AG08395 (cell line): ENCODE measurements at places on chromosomes 5 and 9.

GRCh38 chr5:148005788-148006520, 57.8 kb upstream of the SPINK5 start:
- no peak for DNase-seq

- DNase-seq, result peak; percentile 29
These were observed 32.8 kb downstream of the TUT7 start for GRCh38 chr9:86321373-86321772.

DNA sequence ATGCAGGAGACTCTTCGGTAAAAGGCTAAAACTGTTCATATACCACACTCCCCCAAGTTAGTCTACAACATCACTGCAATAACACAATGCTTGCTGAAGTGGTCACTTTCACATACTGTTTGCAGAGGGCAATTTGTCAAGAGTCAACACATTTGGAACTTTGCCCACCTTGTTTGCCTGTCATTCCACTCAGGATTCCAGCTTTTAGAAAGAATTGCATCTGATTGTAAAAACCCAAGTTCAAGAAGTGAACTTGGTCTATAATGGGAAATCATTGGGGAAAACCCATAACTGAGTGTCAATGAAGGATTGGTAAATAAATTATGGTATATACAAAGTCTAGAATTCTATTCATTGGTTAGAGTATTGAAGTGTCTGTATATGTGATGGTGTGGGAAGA, 120.5 kb downstream of the GADD45G start:
- no peak for DNase-seq

- DNase-seq, result peak; percentile 77
These were observed 194.1 kb downstream of the AOPEP start for GRCh38 chr9:94920420-94921091.

- DNase-seq, result no peak
These were observed 27.4 kb upstream of the SAP30L start for GRCh38 chr5:154418344-154418820.

GRCh38 chr9:34993502-34994259, 4.1 kb downstream of the DNAJB5 start:
- peak; percentile 15 for DNase-seq

DNA sequence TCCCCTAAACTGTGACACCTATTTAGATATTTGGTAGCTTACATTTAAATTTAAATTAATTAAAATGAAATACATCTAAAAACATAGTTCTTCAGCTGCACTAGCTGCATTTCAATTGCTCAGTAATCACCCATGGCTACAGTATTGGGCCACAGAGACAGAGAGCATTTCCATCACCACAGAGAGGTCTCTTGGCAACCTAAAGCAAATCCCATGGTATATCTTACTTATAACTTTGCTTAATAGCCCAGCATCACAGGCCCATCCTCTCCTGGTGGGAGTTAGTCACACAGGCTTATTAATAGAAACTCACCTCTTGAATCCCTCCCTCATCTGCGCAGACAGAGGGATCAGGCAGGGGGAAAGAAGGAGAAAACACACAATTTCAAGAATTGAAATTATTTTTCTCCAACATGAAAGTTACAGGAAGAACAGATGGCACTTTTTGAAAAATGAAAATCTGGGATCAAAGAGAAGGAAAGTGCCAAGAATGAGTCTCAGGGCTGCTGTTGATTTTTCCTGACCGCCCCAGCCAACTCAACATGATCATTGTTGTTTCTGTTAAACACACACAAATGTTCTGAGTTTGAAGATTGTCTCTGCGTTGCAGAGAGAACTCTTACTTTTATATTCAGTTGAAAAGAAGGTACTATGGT, 144.6 kb downstream of the CMYA5 start:
- DNase-seq, result no peak

GRCh38 chr5:76413746-76414145, 10.7 kb downstream of the IQGAP2 start:
- no peak for DNase-seq

GRCh38 chr9:21078702-21079101, 960 bp upstream of the IFNB1 start:
- DNase-seq, result no peak

- no peak for DNase-seq
These were observed 61.7 kb downstream of the HMCN2 start for GRCh38 chr9:130327070-130327780.

DNA sequence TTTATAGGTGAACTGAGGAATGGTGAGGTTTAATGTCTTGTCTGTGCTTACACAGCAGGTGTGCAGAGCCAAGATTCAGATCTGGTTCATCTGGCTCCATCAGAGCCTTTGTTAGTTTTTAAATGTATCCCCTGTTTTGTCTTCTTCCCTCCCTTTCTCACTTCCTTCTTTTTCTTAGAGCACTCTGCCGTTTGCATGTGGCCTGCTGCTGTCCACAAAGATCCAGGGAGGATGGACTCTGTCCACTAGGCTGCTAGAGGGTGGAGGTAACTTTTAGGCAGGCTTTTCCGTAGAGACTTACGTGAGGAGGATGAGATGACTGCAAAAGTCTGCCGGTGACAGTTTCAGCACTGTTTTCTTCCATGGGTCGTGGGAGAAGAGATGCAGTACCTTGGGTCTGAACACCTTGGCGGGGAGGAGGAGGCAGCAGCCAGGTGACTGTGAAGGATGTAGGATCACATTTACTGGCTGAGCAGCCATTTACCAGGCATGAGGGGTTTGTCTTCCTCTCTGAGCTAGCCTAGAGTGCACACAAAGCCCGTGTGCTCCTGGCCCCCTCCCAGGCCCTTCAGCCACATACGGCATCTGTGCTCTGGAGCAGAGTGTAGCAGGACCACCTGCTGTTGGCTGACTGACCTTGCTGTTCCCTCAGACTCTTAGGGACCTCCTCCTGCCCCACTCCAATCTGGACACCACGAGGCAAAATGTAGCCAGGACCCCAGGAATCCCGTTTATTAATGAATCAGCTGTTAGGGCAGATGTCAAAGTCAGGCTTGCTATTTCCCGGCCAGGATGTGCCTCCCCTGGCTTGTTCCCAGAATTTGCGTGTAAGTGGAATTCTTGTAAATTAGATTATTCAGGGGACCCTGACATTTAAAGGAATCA, 1.8 kb downstream of the NTMT1 start:
- DNase-seq, result no peak

GRCh38 chr5:130243641-130244040, 339.4 kb downstream of the CHSY3 start:
- no peak for DNase-seq

GRCh38 chr9:127968042-127968441, 12.7 kb downstream of the EEIG1 start:
- peak; percentile 36 for DNase-seq

DNA sequence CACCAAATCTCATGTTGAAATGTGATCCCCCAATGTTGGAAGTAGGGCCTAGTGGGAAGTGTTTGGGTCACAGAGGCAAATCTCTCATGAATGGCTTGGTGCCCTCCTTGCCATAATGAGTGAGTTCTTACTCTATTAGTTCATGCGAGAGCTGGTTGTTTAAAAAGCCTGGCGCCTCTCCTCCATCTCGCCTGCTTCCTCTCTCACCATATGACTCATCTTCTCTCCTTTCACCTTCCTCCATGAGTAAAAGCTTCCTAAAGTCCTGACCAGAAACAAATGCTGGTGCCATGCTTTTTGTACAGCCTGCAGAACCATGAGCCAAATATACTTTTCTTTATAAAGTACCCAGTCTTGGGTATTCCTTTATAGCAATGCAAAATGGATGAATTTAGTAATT, 20.9 kb upstream of the ARHGAP26 start:
- no peak for DNase-seq

DNA sequence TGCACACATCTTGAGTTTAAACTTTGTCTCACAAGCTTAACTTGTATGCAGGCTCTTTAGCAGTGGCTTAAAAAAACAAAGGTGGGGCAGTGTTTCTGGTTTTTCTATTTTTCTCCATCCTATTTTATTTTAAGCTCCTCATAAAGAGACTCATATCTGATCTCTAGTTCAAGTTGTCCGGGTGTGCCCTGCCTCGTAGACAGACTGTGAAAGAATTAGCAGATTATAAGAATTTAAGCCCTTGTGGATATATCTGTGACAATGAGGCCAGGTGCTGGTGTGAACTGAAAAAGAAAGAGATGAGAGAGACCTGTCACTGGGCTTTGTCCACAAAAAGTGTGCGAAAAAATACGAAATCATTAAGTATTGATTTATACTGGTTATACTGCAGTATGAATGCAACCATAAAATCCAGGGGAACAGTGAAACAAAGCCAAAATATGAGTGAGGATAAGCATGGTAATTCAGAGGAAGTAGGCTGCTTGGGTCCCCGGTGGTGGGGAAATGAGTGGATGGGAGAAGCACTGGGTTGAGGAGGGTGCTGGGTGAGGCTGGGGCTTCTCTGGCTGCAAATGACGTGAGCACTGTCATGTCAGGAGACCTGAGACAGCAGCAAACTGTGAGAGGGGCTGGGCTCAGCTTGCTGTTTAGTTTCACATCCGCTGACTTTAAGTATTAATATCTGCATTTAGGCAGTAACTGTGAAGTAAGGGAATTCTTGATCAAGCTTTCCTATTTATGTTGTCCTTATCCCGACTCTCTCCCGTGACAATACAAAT, 179.7 kb upstream of the ANKRD55 start:
- DNase-seq, result no peak

DNA sequence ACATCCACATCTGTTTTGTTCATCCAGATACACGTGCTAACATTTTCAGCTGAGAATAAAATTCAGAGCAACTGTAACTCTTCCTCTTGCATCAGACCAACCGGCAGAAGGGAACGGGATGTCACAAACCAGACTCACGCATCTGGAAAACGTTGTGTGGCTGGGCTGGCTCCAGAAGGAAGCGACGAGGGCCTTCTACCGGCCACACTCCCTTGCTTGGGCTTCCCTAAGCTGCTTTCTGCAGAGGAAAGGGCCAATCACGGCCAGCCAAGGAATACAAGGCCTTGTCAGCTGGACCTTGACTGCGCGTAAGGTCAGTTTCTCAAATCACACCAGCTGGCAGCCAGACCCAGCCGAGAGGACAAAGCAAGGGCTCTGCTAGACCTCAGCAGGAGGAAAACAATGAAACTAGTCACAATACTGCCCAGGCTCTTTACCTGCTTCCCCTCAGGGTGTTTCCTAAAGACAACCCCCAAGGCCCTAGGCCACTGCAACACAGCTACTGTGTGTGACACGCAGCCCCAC, 106.1 kb downstream of the THBS4 start:
- DNase-seq, result peak; percentile 79

GRCh38 chr5:132826424-132827082, 3.9 kb downstream of the SHROOM1 start:
- DNase-seq, result no peak

DNA sequence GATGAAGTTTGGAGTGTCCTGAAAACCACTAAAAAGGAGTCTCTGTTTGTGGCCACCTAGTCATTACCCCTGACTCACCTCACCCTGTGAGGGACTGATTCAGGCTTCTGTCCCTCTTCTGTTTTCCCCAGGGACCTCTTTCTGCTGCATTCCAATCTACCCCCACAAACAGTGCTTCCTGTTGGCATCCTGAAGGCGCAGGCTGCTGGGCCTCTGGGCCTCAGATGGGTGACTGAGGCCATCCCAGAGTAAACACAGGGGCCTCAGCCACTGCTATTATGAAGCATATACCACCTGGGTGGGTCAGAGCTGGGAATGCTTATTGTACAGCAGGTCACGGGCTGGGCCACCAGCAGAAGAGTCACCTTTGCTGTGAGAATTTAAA, 20.0 kb downstream of the MORN5 start:
- peak; percentile 52 for DNase-seq

DNA sequence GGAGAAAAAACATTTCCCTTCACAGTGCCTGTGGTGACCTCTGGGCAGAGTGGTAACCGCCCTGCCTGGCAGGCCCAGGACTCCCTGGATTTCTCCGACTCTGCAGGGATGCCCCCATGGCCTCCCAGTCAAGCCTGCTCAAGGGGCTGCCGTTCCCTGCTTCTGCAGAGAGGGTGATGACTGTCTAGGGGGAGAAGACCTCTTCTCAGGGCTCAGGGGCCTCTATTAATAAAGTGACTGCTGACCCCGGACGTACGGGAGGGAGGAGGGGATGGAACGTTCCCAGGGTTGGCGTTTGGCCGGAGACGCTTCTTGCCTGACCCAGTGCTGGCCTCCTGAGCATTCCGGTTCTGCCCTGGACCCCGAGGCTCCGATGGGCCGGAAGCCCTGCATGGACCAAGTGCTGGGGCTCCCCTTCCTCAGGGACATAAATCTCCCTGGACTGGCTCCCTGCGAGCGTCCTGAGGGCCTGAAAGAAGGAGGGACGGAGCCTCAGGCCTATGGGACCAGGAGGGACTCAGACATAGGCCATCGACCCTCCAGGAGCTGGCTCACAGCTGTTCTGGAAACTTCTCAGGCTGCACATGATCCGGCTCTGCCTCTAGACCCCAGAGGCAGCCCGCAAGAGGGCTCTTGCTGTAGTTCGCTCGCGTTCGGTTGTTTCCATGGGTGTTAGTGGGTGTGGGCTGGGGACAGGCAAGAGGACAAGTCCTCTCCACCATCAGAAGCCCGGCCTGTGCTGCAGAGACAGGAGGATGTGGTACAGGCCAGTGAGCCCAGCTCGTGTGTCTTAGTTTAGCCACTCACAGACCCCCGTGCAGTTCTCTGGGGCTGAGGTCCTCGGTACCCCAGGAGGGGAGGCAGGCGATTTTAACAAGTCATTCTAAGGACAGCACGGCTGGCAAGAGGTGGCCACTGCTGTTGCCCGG, 8.1 kb upstream of the RNU6ATAC start:
- no peak for DNase-seq
